Fibroblast of skin of left biceps (primary cell): ENCODE measurements at places on chromosomes 6 and 20.
A peak's percentile ranks its signal among the peaks of the same experiment; 100 is the strongest.

DNA sequence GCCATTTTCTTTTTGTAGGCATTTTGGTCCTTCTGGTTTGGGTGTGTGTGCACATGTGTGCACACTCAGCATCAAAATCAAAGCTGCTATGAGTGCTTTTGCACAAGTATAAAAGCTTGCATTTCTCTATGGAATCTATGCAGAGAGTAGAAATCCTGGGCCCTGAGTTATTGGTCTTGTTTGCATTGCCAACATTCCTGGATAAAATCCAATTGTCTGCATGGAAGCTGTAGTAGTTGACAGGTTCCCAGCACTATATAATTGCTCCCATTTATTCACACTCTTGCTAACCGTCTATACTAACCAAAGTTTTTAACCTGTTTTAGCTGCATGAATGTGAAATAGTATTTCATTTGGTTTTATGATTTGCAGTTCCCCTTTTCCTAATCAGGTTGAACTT, 277.0 kb downstream of the FOXA2 start:
- DNase-seq: no peak

- no peak for DNase-seq
Measured at GRCh38 chr6:118146584-118146983, 239.5 kb downstream of the SLC35F1 start.

DNA sequence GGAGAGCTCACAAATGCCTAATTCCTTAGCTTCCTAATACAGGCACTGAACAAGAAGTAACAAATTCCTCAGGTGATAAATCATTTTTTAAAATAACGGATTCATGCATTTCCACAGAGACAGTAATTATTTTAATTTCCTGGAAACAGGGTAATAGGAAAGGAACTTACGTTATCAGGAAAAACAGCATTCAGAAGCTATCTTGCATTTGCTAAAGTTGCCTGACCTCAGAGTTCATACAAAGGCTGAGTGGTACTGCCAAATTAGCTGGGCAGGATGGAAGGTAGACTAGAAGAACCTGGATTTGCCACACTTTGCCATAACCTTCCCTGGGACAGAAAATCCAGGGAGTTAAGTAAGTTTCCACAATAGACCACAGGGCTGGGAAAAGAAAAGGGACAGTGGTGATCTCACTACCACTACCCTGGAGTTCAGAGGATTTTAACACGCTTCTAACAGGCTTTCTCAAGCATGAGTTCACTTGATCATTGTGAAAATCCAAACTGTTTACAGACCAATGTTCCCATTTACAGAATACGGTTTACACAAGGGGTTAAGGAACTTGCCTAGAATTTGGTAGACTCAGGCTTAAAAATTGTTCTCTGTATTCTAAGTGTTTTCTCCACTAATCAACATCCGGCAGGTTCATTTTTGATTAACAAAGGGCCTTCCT, 57.0 kb downstream of the KIF13A start:
- no peak for DNase-seq

DNA sequence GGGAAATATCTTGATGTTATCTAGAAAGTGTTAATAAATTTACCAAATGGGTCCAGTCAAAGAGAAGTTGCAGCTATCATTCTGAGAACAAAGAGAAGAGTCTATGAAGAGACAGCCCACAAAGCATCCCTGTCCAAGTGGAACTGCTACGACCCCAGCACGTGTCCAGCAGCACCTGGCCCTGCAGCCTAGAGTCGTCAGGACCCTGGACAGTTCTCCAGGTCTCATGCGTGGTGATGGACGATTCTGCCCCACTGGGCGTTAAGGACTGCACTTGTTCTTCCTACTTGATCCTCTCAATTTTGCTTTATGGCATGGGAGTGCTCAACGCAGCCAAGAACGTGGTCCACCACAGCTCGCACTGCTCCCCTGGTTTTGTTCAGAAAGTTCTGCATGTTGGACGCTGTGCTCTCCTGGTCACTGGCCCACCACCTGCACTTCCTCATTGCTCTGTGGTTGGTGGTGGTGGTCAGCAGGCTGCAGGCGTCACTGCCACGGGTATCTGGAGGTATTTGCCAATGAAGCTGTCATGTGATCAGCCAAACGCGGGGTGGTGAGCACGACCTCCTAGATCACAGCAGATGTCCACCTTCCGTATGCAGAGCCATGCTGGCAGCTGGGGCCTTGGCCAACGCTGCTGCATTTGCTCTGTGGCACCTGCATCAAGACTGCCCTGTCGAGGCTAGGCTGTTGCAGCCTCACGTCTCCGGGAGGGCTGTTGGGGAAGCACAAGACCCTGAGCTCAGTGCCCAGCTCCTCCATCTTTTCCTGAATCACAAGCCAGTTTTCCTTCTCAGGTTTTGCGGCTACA, 356.4 kb downstream of the CDH4 start:
- DNase-seq: no peak

DNA sequence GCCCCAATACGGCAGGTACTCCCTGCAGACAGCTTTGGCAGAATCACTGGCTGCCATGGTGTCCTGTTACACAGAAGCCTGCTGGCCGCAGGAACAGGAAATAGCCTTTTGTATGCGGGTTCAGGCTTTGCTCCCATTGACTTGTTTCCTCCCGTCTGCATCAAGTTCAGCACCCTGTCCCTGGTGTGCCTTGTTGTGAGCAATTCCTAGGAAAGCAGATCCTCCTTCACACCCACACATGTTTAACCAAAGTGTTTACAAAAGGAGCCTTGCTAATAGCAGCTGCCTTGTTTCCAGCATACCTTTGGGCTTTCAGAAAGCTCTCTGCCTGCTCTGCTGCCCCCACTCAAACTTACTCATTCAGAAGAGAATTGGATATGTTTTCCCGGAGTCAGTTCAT, 127.2 kb upstream of the SUPT3H start:
- peak; percentile 54 for DNase-seq

DNA sequence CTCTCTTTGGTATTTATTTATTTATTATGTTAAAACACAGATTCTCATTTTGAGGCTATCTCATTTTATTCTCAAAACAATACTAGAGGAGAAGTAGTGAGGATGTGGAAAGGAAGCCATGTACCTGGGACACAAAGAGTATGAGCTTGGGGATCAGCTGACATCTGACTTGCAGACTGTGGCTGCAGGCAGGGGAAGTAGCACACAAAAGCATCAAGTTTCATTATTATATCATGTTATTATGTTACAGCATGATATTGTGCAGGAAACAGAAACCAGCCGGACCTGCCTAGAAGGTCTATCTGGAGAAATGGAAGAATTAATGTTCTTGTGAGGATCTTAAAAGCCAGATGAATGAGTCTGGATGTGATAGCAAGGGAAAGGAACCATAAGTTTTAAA, 248.2 kb downstream of the KHDC1L start:
- DNase-seq: no peak

- DNase-seq: no peak
Measured at GRCh38 chr6:132499757-132500156, 13.2 kb downstream of the STX7 start.

DNA sequence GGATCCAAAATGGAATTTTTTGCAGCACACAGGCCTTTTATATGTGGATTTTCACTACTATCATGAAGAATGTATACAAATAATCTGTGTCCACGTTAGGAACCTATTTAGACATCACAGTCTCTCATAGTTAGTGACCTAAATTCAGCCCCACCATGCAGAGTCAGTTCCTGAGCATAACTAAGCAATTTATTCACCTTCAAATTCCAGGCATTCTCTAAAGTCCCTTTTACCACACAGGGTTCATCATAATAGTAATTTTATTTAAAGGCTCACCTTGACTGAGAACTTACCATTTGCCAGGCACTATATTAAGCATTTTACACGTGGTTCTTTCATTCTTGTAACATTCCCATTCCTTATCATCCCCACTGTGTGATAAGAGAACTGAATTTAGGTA, 353.8 kb downstream of the ARHGAP18 start:
- DNase-seq: no peak

GRCh38 chr6:99512033-99512432, 3.2 kb downstream of the USP45 start:
- DNase-seq: no peak

GRCh38 chr20:62009869-62010445, 55.7 kb downstream of the TAF4 start:
- DNase-seq: no peak

DNA sequence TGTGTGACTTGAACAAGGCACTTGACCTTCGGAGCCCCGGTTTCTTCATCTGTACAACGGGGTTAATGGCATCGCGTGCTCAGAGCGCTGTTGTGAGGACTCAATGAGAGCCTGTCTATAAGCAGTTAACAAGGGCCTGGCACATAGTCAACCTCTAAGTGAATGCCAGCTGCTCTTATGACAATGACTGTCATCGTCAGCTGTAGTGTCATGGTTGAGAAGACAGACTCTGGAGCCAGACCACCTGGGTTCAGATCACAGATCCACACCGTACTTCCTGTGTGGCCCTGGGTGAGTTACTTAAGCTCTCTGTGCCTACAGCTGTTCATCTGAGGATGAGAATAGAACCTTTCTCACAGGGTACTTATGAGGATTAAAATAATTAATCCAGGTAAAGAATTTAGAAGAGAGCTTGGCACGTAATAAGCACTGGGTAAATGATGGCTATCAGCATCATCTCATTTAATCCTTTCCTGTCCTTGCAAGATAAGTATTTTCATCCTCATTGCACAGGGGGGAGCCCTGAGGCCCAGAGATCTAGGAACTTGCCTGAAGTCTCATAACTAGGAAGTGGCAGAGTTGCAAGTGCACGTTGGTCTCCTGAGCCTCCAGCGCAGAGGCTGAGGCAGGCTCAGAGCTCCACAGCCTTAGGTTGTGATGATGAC, 105.3 kb downstream of the EYA2 start:
- no peak for DNase-seq

GRCh38 chr6:122153557-122153956, 245.9 kb upstream of the HSF2 start:
- DNase-seq: no peak

DNA sequence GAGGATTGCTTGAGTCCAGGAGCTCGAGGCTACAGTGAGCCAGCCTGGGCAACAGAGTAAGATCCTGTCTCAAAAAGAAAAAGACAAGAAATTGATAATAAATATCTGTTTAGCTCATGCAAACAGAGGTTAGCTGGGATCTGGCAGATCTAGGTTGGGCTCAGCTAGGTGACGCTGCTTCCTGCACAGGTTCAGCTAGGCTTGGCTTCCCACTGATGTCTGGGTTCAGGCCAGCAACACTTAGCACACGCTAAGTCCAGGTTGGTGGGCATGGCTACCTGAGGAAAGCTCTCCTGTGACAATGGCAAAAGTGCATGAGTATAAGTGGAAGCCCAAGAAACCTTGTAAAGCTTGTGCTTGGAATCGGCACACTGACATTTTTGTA, 48.7 kb downstream of the RIN2 start:
- DNase-seq: no peak

DNA sequence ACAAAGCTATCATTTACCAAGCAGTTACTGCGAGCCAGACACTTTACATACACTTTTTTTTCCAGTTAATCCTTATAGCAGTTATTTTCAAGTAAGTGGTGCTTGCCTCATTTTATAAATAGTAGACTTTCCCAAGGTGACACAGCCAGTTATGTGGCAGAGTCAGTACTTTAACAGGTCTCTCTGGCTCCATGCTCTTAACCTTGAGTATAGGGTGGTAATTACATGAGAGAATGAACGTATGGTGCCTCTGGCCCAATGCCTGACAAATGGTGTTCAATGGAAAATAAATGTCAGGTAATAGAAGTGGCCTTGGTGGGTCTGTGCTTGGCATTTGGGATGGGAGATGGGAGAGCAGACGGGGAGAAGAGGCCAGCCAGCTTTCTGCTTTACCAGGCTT, 316.3 kb downstream of the SLC35F1 start:
- DNase-seq: no peak

GRCh38 chr6:2634139-2634964, 116.4 kb downstream of the MYLK4 start:
- peak; percentile 75 for DNase-seq

GRCh38 chr20:44031781-44032582, 117.3 kb downstream of the TOX2 start:
- no peak for DNase-seq

DNA sequence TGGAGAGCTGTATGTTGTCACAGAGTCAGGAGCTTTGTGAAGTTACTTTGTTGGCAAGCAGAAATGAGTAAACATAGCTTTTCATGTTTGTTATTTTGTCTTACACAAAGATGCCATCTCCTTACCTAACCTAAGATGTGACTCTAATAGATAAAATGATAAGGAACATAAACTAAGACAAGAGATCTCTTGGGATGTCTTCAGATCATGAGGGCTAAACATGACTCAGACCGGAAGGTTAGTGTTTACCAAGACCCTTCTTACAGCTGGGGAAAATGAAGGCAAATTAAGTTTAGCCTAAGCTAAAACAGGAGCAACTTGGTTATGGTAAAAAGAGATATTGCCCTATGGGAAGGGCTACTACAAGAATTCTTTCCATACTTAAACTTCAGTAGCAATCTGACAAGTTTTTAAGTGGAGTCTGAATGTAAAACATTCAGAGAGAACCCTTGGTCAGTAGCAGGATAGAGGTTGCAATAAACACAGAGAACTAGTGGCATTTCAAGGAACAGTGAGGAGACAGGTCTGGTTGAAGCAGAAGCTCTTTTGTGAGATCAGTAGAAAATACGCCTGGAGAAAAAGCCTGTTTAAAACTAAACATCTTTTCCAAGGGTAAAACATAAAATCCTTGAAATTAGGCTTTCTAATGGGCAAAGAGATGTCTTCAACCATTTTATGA, 29.9 kb downstream of the SGK1 start:
- DNase-seq: no peak

- DNase-seq: no peak
Measured at GRCh38 chr20:61161726-61162390, 90.2 kb upstream of the CDH4 start.

DNA sequence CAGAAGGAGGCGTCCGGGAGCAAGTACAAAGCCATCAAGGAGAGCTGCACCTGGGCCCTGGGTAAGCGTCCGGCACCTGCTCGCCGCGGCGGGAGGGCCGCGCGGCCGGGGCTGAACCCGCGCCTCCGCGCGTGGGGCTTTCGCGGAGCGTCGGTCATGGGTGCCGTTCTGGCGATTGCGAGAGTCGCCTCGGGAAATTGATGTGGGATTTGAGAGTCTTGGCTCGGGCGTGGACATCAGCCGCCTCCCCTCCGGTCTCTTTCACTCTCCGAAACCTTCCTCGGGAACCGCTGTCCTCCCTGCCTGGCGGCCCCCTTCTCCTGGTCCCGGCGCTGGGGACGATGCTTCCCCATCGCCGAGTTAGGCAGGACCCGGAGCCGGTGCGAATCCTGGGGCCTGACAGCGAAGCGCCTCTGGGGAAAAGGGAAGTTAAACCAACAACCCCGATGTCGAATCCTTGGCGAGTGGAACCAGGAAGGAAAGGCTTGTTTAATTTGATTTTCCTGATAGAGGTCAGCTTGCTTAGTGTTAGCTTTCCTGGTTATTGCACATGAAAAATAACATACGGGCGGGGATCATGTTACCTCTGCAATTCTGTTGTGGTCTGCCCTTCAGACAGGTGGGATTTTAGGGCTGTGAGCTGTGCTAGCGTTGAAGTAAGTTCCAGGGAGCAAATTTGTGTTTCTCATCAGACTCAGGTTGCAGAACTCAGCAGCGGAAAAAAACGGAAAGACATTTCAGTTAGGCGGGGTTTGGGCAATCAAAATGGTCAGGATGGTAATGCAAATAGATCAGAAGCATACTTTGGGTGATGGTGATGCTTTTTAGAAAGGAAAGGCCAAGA, 594 bp downstream of the ARFGEF3 start:
- no peak for DNase-seq

- DNase-seq: no peak
Measured at GRCh38 chr6:149933461-149933860, 8.4 kb upstream of the ULBP2 start.
